ENCODE measurements at places on chromosomes 5 and 9.

DNA sequence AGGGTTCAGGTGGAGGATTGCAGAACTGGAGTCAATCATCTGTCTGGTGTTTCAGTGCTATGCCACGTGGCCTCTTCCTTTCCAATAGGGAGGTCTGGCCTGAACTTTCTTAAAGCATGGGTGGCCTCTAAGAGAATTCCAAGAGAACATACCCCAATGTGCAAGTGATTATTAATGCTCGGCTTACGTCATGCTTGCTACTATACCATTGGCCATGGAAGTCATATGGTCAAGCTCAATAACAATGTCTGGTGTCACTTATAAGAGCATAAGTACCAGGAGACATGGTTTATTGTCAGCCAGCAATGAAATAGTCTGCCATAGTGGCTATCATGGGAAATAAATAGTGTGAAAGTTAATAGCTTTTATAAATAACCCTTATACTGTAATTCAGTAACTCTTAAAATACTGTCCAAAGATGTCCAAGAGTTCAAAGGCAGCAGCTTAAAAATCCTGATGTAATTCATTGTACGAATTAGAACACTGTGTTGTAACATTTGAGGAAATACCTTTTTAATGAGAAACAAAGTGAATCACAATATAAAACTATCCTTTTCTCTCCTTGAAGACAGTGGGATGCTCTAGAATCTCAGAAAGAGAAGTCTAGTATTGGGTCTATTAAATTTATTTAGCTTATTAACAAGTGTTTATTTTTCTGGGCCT, 355.4 kb upstream of the PRR16 start:
- no peak for DNase-seq

DNA sequence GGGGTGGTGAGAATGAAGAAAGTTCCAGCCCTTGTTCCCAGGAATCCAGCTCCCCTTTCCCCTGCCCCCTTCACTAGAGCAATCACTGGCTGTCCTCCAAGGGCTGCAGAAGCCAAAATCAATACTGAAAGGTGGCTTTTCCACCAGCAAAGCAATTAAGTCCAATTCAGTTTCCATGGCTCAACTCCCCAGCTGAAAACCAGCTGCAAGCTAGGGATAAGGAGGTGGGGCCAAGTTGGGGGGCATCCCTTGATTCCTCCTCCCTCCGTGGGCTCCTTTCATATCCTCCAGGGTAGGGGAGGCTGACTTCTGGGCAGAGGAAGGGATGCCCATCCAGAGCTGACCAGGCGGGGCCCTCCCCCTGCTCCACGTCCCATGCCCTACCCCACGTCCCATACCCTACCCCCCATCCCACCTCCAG, 22.7 kb downstream of the CAMK2A start:
- DNase-seq = peak; percentile 76

GRCh38 chr9:130265431-130266235, at the start of gene HMCN2:
Gene HMCN2, plus strand, starts transcription at chr9:130265760. Its CDS starts 119 bp downstream, at chr9:130265879.
- DNase-seq = no peak

DNA sequence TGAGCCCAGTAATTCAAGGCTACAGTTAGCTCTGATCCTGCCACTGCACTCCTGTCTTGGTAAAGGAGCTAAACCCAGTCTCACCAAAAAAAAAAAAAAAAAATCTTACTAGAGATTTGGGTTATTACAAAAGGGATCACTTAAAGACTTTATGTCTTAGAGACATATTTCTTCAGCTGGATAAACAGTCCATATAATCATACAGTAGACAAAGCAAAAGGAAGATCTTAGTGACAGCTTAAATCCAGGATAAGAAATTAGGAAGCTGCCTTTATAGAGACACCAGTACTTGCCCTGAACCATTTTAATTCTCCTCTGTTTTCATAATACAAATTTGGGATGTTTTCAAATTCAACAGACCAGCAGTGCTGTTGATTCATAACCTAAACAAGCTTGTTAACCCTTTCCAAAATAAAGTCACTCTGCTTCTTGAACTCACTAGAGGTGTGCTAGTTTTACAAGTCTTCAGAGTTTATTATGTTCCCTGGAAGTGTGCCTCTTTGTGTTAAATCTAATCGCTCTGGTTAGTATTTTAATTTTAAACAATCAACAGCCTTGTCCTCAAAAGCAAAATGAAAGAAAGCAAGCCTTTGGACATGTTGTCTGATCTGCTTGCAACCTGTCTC, 255.5 kb downstream of the ARRDC3 start:
- DNase-seq = no peak

DNA sequence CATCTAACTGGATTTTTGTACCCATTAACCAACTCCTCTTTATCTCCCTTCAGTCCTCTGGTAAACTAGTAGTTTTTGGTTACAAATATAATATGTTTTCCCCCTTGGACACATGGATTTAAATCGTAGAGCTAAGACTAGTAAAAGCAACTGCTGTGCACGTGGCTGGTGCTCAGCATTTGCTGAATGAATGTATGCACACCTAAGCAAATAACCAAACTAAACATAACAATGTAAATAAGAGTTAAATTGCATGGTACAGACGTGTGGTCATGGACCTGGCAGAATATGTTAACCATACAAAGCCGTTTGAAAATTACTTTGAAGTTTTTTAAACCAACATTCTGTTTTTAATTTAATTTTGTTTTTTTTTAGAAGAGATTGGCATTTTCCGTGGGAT, 65.2 kb upstream of the FYB1 start:
- no peak for DNase-seq

DNA sequence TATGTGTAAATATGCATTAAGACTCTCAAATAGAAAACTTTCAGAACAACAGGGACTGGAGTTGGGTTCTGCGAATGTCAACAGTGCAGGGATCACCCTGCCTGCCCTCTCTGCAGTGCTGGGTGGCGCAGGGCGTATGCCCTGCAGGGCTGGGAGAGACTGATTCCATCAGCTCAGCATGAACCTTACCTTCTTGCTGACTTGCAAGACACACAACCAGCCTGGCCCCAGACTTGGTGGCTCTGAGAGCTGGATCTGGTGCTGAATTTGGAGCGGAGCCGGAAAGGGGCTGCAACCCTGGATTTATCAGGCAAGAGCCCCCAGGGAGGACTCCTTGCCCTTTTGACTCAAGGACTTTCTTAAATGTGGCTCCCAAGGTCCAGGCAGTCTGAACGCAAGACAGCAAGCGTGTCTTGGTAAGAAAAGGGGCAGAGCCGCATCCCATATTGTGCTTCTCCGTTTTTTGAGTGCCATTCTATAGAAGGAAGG, 376.0 kb upstream of the IRX2 start:
- DNase-seq = no peak

Measured in left hindlimb (tissue), 1 donor.